ENCODE measurements at places on chromosomes 2 and 18.

DNA sequence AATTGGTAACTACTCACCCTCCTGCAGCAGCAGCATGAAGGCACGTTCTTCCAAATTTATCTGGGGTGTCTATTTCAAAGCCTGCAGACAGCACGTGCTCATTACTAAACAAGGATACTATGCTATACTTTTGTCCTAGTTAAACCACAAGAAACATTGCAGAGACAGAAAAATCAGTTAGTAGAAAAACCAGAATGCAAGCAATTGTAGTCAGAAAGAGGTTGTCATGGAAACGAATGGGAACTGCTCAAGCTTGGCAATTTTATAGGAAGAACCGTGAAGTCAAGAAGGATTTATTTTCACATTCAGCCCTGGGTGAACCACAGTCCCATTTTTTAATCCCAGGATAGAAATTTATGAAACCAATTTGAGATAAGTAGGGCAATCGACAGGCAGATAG lies 162.2 kb upstream of the PGAP1 start:
- DNase-seq, result no peak

GRCh38 chr2:84799772-84800171 lies 81.1 kb downstream of the TRABD2A start:
- DNase-seq, result no peak

DNA sequence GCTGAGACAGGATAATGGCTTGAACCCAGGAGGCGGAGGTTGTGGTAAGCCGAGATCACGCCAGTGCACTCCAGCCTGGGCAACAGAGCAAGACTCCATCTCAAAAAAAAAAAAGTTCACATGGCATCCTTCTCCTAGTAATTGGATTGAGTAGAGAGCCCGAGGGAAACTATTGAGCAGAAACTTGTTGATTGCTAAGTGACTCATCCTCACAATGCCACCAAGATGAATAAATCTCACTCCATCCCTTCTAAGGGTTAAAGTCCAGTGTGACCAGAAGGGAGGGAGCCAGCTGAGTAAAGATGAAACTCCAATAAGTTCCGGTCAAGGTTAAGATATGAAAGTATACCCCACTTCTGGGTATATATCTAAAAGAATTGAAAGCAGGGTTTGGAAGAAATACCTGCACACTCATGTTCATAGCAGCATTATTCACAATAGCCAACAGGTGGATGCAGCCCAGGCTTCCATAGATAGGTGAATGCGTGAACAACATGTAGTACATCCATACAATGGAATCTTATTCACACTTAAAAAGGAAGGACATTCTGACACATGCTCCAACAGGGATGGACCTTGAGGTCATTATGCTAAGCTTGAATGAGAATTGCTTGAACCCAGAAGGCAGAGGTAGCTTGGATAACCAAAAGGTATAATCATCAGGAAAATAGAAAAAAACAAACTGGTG lies 13.0 kb upstream of the FHL2 start:
- DNase-seq, result no peak

DNA sequence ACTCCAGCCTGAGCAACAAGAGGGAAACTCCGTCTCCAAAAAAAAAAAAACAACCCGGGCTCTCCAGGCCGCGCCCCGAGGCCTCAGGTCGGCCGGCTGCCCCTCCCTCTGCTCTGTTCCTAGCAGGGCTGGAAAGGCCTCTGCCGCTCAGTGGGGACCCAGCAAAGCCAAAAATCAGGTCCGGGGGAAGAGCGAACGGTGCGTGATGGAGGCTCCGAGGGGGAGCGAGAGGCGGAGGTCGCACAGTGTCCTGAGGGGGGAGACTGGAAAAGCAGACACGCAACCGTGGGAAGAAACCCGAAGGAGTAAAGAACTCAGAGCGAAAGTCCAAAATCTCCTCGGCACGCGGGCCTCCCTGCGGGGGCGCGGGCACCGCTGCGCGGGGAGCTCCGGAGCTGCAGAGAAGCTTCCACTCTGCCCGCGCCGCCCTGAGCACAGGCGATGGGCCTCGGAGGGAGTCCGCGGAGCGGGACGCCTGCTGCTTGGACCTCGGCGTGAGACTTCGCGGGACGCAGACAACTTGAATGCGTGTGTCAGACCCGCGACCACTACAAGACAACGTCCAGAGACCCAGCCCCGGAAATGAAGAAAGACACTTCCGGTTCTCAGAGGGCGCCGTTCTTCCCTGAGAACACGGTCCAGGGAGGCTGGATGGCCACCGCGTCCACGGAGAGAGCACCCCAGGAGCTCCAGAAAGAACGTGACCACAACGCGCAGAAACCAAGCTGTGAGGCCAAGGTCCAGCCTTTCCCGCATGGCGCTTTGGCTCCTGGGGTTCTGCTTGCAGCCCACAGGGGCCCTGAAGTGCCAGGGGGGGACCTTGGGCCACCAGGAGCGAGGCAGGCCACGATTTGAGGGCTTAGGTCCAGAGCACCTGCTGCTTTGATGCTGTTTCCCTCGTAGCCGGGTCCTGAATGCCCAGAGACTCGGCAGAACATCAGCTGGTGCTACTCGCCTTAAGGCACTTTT lies 219.8 kb downstream of the DPP10 start:
- DNase-seq, result no peak

- no peak for DNase-seq
These were observed 116.3 kb upstream of the CDCA7 start for GRCh38 chr2:173238385-173238784.

GRCh38 chr2:217995731-217996231 lies 7.0 kb downstream of the TNS1 start:
- DNase-seq, result no peak

GRCh38 chr2:42186366-42186765 lies 17.2 kb downstream of the EML4 start:
- no peak for DNase-seq

GRCh38 chr2:151097895-151098294 lies 163.8 kb downstream of the RBM43 start:
- no peak for DNase-seq

- DNase-seq, result no peak
These were observed 157.4 kb downstream of the TANC1 start for GRCh38 chr2:159125858-159126257.

DNA sequence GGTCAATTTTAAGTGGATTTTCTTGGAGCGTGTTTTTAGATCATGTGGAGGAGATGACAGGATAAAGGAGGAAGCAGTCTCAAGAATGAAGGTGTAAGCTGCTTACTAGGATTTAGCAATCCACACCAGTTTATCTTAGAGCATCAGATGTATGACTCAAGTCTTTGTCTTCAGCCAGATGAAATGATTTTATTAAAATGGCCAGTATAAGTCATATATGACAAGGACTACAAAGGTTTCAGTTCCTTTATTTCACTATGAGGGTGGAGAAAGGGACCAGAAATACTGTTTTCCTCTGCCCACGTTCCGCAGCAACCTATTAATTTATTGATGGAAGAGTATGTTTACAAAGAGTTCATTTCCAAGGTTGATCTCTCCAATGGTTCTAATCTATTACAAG lies 970.5 kb upstream of the SLC39A10 start:
- no peak for DNase-seq

GRCh38 chr2:9767656-9768281 lies 75.5 kb upstream of the TAF1B start:
- DNase-seq, result no peak

- no peak for DNase-seq
These were observed 27.4 kb downstream of the SERTAD2 start for GRCh38 chr2:64626146-64626809.

DNA sequence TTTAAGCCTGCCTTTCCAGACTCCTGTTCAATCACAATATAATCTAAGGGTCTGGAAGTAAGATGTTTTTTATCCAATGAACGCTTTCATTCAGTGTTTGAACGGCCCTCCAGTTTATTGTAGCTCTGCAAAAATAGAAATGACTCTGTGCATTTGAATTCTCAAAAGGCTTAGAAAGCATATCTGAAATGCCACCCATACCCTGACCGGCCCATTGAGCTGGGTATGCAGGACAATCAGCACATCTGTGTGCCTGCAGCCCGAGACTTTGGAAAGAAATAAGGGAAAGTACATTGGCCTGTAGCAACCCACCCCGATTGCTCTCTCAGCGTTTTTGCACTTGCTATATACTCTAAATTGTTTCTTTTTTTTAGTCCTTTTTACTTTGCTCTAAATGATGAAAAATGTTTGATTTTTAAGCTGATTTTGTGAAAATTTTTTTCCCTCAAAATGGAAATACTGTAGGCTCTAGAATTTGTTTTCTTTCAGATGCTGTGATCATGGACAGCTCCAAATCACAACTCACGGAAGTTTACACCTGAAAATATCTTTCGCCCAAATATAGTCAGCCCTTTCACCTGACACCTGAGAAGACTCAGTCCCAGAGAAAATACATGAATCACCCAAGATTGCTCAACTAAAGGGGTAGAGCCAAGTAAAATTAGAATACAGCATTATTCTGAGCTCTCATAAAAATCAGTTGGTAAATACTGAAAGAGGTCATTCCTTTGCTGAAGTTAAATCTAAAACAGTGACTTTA lies 194.5 kb upstream of the SIX3 start:
- no peak for DNase-seq

DNA sequence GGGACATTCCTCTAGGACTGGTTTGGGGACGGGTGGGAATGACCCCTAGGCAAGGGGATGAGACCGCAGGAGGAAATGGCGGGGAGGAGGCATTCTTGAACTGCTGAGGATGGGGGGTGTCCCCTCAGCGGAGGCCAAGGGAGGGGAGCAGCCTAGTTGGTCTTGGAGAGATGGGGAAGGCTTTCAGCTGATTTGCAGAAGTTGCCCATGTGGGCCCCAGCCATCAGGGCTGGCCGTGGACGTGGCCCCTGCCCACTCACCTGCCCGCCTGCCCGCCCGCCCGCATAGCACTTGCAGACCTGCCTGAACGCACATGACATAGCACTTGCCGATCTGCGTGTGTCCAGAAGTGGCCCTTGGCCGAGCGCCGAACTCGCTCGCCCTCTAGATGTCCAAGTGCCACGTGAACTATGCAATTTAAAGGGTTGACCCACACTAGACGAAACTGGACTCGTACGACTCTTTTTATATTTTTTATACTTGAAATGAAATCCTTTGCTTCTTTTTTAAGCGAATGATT lies 4.9 kb downstream of the INHBB start:
- DNase-seq, result no peak

- no peak for DNase-seq
These were observed 70.3 kb downstream of the ASXL2 start for GRCh38 chr2:25808006-25808383.
